Stimulated activated CD4-positive, alpha-beta T cell treated with anti-CD3 and anti-CD28 coated beads, Interleukin-15, amount 100 ng/mL, for 24 hours (primary cell): ENCODE measurements at places on chromosomes 6 and 20.

DNA sequence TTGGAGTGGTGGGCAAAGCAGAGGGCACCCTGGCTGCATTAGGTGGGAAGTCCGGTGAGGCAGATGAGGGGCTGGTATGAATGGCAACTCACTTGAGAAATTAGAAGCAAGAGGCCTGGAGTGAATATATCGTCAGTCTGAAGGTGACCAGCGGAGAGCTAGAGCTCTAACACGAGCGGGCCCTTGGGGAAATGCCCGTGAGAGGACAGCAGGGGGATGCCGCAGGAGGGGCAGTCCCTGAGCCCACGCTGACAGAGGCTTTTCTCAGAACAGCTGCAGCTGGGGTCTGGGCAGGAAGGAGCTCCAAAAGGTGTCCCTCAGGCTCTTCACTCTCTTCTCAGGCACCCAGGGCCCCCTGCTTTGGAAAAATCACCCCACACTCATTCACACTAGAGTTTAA, 32.0 kb upstream of the CD93 start:
- DNase-seq = no peak

GRCh38 chr6:32046450-32047083, 8.4 kb downstream of the CYP21A2 start:
- no peak for DNase-seq

GRCh38 chr20:376089-376488, 4.5 kb upstream of the TRIB3 start:
- no peak for DNase-seq

- DNase-seq = no peak
Measured at GRCh38 chr20:53826597-53827291, 233.1 kb upstream of the ZNF217 start.

- DNase-seq = no peak
Measured at GRCh38 chr20:60123096-60123495, 164.9 kb downstream of the CDH26 start.

DNA sequence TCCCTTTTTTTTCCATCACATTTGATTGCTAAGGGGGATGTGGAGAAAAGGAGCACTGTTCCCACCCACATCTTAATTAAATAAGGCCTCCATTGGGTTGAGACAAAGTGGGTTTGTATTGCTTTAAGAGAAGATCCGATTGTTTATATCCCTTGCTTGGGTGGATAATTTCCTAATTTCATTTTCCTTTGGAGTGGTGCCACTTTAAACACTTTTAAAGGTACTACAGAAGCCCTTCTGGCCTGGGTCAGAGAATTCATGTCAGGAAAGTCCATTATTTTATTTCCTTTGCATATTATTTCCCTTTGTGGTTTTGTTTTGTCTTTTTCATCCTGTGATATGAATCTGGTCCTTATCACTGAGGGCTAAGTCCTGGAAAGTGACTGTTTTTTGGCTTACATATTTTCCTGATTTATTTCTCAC, 56.9 kb downstream of the PHACTR2 start:
- no peak for DNase-seq

- no peak for DNase-seq
Measured at GRCh38 chr6:70231311-70231710, 71.6 kb downstream of the COL9A1 start.

DNA sequence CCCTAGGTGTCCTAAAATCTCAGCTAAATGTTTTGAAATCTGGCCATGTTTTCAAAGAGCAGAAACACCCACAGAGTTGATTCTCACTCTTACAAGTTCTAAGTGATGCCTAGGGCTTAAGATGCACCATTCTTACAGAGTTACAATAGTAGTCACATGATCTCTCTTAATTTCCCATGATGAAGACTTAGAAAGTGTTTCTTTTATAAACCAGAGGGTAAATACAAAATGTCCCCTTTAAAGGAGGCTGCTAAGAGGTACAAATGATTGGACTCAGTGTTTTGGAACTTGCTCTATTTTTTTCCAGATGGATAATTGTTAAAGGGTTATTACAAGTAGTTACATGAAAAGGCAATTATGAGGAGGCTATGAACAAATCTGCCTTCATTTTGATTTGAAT, 244.6 kb downstream of the GRM1 start:
- no peak for DNase-seq

- no peak for DNase-seq
Measured at GRCh38 chr6:52929321-52930164, 20.0 kb upstream of the GSTA3 start.

- DNase-seq = no peak
Measured at GRCh38 chr6:46325561-46326530, 155.1 kb upstream of the ENPP5 start.
